Dorsolateral prefrontal cortex (tissue), 122 donors: ENCODE measurements at places on chromosomes 3 and 15. TPM values are rescaled to one million over a fixed set of nuclear protein-coding genes. Genes with fewer than 3 reads are reported as not detected.

GRCh38 chr15:26318689-26319088 is 454.2 kb downstream of the GABRB3 start:
- DNase-seq = no peak

DNA sequence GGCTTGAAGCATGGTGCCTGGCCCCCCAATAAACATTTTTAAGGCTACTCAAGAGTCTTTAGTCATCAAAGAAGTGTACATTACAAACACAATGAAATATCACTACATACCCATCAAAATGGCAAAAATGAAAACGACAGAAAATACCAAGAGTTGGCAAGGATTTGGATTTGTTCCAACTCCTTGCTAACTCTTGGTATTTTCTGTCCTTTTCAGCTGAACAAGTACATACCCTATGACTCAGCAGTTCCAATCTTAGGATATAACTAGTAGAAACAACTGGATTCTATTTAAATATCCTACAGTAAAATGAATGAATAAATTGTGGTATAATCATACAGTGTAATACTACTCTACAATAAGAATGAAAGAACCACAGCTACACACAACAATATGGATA is 25.1 kb upstream of the GABPB1 start:
- DNase-seq = no peak

DNA sequence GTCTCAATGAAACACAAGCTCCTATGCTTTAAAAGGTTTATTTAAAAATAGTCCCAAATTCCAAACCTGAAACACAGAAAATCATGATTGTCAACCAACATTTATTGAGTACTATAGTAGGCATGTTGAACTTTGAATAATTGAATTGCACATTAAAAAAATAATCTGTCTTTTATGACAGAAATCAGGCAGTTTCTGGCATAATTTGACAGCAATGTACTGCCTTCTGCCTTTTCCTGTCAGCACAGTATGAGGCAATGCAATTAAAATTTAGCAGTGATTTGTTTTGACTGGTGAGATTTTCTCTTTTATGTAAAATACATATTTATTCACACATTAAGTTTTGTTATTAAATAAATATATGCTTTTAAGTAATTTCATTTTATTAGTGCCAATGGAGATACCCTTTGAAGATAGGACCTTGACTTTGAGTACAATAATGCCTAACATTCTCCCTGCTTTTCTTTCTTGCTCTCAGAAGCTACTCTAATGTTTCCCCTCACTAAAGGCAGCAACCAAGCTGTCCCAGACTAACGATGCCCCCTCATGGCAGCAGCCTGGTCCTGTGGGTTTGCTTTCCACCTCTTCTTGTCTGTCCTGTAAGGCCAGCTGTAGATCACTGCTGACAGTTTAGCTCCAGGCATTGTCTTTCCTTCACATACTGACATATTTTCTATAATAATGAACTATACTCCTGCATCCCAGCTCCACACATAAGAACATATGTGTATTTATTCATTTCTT is 346.7 kb downstream of the IL20RB start:
- no peak for DNase-seq

DNA sequence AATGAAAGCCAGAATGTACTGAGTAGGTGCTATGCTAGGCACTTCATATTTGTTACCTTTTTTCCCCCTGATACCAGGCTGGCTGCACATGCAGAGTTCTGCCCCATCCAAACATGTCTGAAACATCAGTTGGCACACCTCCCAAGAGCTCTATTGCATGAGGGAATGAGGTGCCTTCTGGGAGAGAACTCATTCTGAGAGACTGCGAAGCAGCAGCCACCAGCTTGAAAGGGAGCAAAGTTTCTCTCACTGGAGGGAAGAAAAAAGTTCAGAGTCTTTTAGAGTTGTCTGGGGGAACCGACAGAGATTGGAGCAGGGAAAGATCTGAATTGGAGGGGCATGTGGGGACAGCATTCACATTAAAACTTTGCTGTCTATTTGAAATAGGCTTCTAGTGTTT is 84.1 kb downstream of the AGBL1 start:
- no peak for DNase-seq

DNA sequence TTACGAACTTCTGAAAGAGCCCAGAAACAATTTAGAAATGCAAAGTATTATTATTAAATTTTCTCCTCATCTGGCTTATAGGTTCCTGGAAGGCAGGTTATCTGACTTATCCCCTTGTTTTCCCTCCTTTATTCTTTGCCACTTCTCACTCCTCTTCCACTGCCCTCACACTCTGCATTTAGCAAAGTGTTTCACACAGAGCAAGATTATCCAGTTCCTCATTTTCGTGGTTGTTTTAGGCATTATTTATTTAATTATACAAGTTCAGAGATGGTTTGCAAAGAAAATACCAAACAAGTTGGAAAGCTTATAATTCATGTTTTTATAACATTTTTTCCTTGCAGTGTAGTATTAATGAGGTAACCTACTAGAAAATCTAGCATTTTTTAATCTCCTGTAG is 544.9 kb downstream of the NSUN3 start:
- no peak for DNase-seq

GRCh38 chr15:70535071-70535954 is 228.0 kb downstream of the UACA start:
- DNase-seq = no peak

DNA sequence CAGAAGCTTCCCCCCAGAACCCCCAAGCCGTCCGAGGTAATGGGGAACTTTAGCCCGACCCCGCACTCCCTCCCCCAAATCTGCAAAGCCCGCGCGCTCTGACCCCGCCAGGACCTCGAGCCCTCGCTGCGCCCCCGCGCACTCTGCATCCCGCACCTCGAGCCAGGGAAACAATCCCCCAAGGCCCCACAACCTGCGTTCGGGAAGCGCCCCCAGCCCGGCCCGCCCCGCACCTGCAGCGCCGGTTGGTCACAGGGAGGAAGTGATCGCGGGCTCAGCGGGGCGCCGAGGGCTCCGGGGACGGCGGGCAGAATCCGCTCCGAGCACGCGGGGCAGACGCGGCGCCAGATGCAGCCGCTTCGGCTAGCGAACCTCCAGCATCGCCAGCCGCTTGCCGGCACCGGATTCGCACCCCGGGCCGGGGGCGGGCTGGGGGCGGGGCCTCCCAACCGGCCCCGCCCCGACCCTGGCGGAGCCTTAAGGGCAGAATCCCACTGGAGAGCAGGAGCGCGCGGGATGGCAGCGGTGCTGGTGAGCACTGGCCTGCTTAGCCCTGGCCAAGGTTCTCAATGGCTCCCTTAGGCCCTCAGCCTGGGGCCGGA is at the start of gene CAMKV:
Gene CAMKV, minus strand, starts transcription at position 382 of the 602 bp plus-strand sequence. CDS start 7,518 bp downstream, outside the sequence.
- peak; percentile 69 for DNase-seq

Gene NPRL2
- 37.8 TPM for total RNA-seq
